ENCODE measurements at places on chromosomes 13 and 19.

- no peak for DNase-seq
Measured at GRCh38 chr13:107233541-107233940, 665.6 kb upstream of the ARGLU1 start.

GRCh38 chr19:31960474-31960873, 384.9 kb upstream of the ZNF507 start:
- DNase-seq, result no peak

GRCh38 chr13:79686441-79686840, 205.5 kb downstream of the NDFIP2 start:
- no peak for DNase-seq

DNA sequence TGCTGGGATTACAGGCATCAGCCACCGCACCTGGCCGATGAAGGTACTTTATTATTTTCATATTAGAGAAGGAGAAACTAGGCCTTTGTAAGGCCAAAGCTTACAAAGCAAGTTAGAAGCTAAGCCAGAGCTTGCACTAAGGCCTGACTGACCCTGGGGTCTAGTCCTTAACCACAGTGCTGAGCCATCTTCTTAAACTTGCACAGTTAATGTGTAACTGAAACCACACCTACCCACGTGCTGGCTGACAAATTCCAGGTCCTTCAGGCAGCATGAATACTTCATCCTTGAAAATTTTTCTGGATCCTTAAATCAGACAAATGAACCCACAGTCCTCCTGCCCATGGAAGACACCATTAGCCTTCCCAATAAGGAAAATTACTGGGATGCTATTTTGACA, 880.6 kb downstream of the UQCRFS1 start:
- DNase-seq, result no peak

DNA sequence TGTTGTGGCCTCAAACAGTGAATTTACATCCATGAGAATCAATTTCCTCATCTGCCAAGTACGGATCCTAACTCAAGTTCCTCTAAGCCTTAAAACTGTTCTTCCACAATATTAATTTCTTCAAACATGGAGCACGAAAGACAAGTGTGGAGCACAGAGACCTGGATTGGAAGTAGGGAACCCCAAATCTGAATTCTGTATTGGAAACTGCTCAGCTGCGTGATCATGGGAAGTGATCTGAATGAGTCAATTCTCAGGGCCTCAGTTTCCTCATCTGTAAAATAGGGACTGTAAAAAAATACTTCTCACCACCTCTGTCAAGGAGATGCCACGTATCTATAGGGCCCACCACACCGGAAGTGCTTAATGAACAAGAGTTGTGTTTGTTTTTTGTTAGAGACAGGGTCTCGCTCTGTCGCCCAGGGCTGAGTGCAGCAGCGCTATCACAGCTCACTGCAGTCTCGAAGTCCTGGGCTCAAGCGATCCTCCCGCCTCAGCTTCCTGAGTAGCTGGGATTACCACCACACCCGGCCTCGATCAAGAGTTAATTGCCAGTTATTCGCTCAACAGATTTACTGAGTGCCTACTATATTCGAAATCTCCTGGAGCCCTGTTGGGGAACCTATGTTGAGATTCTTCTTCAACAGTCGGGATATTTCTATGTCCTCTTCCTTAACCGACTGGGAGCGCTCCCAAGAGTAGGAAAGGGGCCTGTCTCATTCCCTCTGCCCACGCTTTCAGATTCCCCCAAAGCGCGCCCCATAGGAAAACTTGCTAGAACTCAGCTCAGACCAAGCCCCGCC, 1.6 kb downstream of the SERTAD3 start:
- no peak for DNase-seq

DNA sequence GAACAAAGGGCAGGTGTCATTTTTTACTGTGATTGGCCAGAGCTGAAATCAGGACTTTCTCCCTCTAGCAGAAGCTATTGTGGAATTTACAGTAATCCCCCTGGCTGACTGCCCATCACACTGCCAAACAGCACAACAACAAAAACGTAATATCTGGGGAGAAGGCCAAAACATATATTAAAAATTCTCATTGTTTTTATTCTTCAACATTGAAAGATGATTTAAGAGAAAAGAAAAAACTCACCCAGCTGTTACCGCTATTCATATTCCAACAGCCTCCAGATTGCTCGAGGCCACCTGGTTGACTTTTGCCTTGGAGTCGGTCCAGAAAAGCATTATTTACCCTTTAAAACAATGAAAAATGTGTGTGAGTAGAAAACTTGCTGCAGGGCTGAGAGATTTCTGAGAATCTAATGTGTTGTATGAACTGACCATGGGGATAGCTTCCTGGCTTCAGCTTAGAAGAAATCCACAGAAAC, 97.2 kb downstream of the EPSTI1 start:
- DNase-seq, result no peak

- DNase-seq, result no peak
Measured at GRCh38 chr13:59547950-59548349, 615.8 kb downstream of the DIAPH3 start.

DNA sequence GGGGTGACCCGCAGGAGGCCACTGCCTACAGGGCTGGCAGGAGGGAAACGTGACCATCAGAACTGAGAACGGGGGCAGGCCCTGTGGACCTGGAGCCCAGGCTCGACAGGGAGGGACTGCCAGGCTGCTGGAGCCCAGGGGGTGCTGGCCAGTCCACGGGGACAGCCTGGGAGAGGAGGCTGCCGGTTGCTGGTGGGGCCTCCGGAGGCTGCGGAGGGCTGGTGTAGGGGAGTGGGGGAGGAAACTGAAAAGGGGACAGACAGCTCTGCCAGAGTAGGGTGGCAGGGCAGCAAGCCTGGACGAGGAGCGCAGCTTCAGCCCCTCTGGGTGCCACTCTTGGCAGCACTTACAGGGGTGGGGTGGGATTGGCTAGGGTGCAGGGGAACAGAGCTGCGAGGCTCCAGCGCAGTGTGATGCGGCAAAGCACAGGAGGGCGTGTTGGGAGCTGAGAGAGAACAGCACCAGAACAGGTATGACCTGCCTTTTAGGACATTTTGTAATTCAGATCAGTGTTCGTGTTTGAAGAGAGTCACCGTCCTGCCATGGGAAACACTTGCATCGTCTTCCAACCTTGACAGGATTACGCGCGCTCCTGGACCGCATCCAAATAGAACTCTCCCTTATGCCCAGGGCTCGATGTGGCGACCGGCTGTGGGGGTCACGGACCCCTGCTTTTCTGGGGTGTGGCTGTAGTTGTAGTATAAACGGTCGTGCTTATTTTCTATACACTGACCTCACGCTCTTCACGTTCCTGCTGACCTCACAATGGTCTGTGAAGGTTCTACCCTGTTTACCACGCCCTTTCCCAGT, 19.9 kb upstream of the ARHGEF7 start:
- DNase-seq, result no peak

DNA sequence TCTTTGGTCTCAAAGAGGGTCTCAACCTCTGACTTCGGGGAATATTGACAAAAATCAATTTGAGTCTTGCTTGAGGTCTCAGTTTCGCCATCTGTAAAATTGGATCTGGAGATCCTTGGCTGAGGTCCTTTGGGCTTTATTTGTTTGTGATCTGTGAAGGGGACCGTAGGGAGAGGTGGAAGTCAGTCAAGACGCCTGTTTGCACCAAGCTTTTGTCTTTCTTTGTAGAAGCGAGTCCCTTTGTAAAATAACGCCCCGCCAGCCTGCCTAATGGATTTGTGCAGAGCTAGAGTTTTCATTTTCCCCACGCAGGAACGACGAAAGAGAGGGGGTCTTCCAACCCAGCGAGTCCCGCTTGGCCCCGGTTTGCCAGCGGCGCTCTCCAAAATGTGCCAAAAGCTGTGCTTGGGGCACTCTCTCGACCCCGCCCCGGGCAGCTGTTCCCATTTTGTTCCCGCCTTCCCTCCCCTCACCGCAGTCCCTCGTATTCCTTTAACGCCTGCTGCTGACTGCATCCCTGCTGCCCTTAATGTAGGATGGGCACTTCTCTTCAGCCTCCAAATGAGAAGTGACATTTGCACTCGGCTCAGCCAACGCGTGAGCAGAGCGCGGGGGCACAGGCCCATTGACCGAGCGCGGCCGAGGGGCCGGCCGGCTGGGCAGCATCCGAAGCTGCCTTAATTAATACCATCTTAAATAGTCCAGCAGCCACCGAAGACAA, 13.0 kb downstream of the ZIC5 start:
- no peak for DNase-seq

GRCh38 chr19:23999821-24000610, 85.3 kb downstream of the ZNF726 start:
- DNase-seq, result no peak

DNA sequence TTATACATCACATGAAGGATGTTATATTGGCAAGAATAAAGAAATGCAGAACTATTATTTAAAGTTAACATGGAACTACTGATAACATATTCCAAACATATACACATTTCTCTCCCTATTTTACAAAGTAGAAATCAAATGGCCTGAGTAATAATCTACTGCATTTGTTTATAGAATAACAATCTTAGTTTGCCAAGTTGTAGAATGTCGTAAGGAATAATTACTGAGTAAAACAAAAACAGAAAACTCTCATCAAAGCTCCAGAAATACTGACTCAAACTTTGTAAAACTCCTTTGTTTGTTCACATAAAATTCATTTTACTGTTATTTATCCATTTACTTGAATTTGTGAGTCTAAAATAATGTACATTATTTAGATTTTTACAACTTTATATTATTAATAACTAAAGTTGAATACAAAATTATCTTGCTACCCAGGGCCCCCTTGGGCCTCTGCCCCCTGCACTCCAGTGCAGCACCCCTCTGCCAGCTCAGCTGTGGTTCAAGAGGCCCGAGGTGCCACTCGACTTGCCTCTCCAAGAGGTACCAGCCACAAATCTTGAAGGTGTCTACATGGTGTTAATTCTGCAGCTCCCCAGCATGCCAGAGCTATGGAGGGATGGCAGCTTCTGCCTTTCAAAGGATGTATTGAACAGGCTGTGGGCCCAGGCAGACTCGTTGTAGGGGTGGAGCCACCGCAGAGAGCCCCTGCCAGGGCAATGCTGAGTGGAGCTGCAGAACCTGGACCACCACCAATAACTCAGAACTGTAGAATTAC, 2819.7 kb downstream of the PCDH9 start:
- DNase-seq, result no peak

GRCh38 chr13:26179344-26179743, 42.8 kb downstream of the RNF6 start:
- no peak for DNase-seq

DNA sequence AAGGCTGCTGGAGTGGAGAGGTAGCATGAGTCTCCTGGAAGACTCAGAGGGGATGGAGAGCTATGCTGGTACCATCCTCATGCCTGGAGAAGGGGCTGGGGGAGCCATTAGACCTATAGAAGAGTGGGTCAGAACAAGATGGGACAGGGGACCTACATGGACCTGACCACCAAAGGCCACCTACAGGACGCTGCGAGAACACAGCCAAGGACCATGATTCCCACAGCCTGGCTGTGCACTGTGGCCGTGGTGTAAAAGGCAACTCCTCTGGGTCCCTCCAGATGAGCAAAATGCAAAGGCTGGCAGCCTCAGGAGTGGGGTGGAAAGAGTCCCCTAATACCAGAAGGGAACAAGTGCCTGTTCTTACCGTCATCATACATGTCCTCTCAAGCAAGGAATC, 216.2 kb downstream of the SLC7A1 start:
- no peak for DNase-seq

- no peak for DNase-seq
Measured at GRCh38 chr19:51263808-51264207, 12.9 kb downstream of the SIGLECL1 start.

DNA sequence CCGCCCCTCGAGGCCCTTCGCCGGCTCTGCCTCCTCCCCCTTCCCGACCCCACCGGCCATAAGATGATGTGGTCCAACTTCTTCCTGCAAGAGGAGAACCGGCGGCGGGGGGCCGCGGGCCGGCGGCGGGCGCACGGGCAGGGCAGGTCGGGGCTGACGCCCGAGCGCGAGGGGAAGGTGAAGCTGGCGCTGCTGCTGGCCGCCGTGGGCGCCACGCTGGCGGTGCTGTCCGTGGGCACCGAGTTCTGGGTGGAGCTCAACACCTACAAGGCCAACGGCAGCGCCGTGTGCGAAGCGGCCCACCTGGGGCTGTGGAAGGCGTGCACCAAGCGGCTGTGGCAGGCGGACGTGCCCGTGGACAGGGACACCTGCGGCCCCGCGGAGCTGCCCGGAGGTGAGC, 1.4 kb downstream of the CACNG6 start:
- DNase-seq, result no peak

DNA sequence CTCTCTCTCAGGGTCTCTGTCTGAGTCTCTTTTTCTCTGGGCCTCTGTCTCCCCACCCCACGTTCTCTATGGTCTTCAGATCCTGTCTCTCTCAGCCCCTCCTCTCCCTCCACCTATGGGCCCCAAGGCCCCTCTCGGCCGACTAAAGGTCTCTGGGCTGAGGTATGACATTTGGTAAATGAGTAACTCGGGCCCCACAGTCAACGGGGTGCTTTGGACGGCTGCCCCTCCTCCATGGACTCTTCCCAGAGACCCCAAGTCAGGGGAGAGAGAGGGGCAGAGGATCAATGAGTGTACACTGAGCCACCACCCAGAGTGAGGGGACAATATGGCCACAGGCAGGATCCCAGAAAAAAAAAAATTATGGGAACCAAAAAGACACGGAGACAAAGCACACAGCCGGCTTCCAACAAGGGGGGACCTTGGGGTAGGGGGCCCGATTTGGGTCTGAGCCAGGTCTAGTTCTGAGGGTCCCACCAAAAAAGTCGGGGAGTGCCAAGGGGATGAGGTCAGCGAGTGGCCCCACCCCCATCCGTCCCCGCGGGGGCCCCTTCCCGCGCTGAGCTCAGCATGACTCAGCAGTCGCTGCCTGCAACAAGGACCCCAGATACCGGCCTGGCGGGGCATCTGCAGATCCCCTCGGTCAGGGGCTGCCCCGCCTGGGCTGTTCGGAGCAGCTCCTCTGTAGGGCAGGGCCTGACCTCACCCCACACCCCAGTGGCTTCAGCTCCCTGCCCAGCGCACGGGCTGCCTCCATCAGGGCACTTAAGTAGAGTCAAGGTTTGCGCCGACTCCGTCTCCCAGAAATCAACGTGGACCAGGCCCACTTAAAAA, 1.5 kb upstream of the FTL start:
- peak; percentile 76 for DNase-seq

GRCh38 chr13:100363874-100364273, 224.7 kb downstream of the GGACT start:
- DNase-seq, result no peak

DNA sequence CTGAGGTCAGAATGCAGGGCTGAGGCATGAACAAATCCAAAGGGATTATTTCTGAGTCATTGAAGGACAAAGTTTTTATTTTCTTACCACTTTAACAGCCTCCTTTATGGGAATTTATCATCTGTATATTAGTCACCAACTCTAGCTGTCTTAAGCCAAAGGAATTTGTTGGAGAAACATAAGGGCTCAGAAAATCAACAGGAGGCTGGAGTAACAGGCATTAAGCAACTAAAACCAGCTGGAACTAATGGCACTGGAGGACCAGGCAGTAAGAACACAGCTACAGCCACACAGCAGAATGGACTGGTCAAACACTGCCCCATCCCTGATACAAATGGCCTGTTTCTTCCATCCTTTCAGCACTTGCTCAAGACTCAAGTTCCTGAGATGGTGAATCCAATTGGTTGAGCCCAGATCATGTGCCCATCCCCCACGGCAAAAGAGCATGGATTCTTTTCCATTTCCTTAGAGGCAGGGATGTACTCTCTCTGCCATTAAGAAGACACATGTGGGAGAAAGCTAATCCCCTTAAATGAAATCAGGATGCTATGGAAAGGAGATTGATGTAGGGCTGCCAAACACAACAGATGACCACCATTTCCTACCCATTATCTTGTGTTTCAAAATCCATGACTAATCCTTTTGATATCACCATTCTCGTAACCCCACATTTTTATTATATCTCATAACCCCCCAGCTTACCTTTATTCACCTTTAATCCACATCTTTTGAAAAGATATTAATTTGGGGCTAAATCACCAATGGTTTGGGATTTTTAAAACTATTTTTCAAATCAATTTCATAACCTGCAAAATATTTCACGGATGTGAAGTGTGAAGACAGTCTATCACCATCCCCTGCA, 157.0 kb upstream of the FNDC3A start:
- DNase-seq, result no peak
